ENCODE measurements at places on chromosomes 13 and 19. TPM values are rescaled to one million over a fixed set of nuclear protein-coding genes. Genes with fewer than 3 reads are reported as not detected.

The IL27RA gene
- total RNA-seq = 20.4 TPM

The DACT3 gene
- total RNA-seq = 4.9 TPM

The SMIM44 gene
- total RNA-seq = not detected

The NAPSA gene
- total RNA-seq = 1,633 TPM

The GSX1 gene
- total RNA-seq = not detected

The PDX1 gene
- total RNA-seq = not detected

The ZNF83 gene
- total RNA-seq = 47.9 TPM

The ZNF625 gene
- total RNA-seq = 8.4 TPM

DNA sequence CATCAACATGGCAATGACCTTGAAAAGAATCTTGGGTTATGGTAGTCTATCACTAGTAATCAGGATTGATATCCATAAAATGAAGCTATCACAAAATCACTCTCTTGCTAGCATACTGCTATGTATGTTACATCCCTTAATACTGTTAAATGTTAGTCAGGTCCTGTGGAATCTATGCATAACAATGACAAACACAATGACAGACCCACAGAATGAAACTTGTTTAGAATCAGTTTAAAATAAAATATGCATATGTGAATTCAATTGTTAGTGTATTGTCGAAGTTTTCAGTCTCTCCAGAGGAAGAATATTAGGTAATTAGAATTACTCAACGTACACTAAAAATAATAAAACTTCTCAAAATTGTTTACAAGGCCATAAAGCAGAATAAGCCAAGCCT lies 137.6 kb downstream of the DACH1 start:
- no peak for DNase-seq
- H3K36me3 ChIP-seq = no peaks in the 10 kb centered on the region
- no peaks in the 10 kb centered on the region for H3K4me1 ChIP-seq
- H3K27me3 ChIP-seq = no peaks in the 10 kb centered on the region
- H3K4me3 ChIP-seq = no peak overlapping the region

GRCh38 chr13:94419304-94419924 lies 60.1 kb downstream of the DCT start:
- H3K27me3 ChIP-seq = peaks cover 5% of the 10 kb centered on the region
- H3K27ac ChIP-seq = no peak overlapping the region
- H3K4me3 ChIP-seq = no peak overlapping the region
- no peak for DNase-seq
- H3K4me1 ChIP-seq = no peaks in the 10 kb centered on the region

- H3K27ac ChIP-seq = no peak overlapping the region
- no peaks in the 10 kb centered on the region for H3K36me3 ChIP-seq
- H3K27me3 ChIP-seq = no peaks in the 10 kb centered on the region
Measured at GRCh38 chr13:25783076-25783475, 268.7 kb downstream of the SHISA2 start.

- no peaks in the 10 kb centered on the region for H3K36me3 ChIP-seq
- no peak for DNase-seq
- no peaks in the 10 kb centered on the region for H3K4me1 ChIP-seq
Measured at GRCh38 chr13:112343591-112343990, 32.6 kb upstream of the SPACA7 start.

GRCh38 chr13:33146843-33147611 lies 130.8 kb downstream of the KL start:
- no peak for DNase-seq
- peaks cover 1% of the 10 kb centered on the region for H3K36me3 ChIP-seq
- H3K4me3 ChIP-seq = no peak overlapping the region
- no peaks in the 10 kb centered on the region for H3K27me3 ChIP-seq
- H3K4me1 ChIP-seq = no peaks in the 10 kb centered on the region
- no peak overlapping the region for H3K27ac ChIP-seq

GRCh38 chr19:50362656-50363424 lies 2.6 kb downstream of the NAPSA start:
- H3K36me3 ChIP-seq = peaks cover 4% of the 10 kb centered on the region
- peak overlapping the region; percentile 53 for H3K4me3 ChIP-seq
- peaks cover 20% of the 10 kb centered on the region for H3K4me1 ChIP-seq
- no peaks in the 10 kb centered on the region for H3K27me3 ChIP-seq

DNA sequence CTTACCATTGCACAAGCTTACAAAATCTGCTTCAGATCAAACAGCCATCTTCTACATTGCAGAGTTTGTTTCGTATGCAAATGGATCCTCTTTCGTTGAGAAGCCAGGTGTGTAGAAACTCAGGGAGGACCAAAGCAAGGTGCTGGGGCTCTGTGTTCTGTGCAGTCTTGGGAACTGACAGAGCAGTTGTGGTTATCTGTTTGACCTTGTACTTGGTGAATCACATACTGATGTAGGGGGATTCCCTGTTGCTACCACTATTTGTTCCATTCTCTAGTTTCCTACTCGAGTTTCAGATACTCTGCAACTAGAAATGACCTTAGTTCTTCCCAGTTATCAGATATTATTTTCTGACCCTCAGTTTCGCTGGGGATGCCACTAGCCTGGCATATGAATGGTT lies 95.2 kb upstream of the CLDN10 start:
- no peaks in the 10 kb centered on the region for H3K27me3 ChIP-seq
- H3K4me3 ChIP-seq = no peak overlapping the region
- no peak overlapping the region for H3K27ac ChIP-seq
- H3K4me1 ChIP-seq = no peaks in the 10 kb centered on the region
- DNase-seq = no peak
- H3K36me3 ChIP-seq = no peaks in the 10 kb centered on the region

DNA sequence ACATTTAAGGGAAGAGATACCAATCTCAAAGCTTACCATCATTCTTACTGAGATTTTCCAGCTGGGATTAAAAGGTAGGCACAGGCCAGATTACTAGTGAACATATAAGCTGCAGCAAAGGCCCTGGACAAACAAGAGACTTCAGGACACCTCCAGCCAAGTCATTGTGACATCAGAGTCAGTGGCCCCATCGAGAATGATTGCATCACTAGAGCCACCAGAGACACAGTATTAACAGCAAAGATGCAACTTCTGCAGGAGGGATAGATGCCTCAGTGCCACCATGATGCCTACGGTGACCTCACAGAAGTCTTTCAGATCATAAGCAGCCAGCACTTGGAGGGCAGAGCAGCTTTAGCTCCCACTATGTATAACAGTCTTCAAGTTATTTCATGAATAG lies 8.6 kb downstream of the RUBCNL start:
- H3K4me1 ChIP-seq = no peaks in the 10 kb centered on the region
- no peak overlapping the region for H3K4me3 ChIP-seq
- H3K27me3 ChIP-seq = no peaks in the 10 kb centered on the region
- DNase-seq = no peak
- no peak overlapping the region for H3K27ac ChIP-seq

DNA sequence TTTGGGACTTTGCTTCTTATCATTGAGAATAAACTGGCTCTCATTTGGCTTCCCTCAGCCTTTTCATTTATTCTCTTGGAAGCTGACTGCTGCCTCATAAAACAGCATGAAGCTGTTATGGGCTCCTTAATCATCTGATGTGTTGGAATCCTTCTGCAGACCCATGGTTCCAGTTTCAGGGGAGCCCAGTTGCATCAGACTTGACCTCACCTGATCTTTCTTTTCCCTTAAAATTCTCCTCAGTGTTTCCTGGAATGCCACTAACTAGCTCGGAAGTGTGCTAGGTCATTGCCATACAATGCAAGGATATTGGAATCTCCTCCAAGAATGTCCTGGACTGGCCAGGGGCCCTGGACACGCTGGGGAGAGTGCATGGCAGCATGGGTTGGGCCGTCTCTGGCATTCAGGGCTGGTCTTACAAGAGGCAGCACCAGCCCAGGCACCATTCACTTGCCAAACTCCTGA lies 158.7 kb downstream of the FLT1 start:
- H3K27me3 ChIP-seq = peaks cover 4% of the 10 kb centered on the region
- no peak overlapping the region for H3K4me3 ChIP-seq
- no peak for DNase-seq
- no peaks in the 10 kb centered on the region for H3K36me3 ChIP-seq
- H3K4me1 ChIP-seq = peaks cover 16% of the 10 kb centered on the region

- H3K36me3 ChIP-seq = no peaks in the 10 kb centered on the region
- no peak for DNase-seq
- H3K4me3 ChIP-seq = no peak overlapping the region
- peaks cover 27% of the 10 kb centered on the region for H3K4me1 ChIP-seq
- no peaks in the 10 kb centered on the region for H3K27me3 ChIP-seq
Measured at GRCh38 chr13:43021926-43022670, 1.3 kb upstream of the DNAJC15 start.

- H3K36me3 ChIP-seq = peaks cover 20% of the 10 kb centered on the region
- H3K27ac ChIP-seq = no peak overlapping the region
- peaks cover 17% of the 10 kb centered on the region for H3K4me1 ChIP-seq
- DNase-seq = no peak
- H3K4me3 ChIP-seq = peak overlapping the region; percentile 58
Measured at GRCh38 chr13:100673376-100673712, 1.3 kb downstream of the TMTC4 start.

DNA sequence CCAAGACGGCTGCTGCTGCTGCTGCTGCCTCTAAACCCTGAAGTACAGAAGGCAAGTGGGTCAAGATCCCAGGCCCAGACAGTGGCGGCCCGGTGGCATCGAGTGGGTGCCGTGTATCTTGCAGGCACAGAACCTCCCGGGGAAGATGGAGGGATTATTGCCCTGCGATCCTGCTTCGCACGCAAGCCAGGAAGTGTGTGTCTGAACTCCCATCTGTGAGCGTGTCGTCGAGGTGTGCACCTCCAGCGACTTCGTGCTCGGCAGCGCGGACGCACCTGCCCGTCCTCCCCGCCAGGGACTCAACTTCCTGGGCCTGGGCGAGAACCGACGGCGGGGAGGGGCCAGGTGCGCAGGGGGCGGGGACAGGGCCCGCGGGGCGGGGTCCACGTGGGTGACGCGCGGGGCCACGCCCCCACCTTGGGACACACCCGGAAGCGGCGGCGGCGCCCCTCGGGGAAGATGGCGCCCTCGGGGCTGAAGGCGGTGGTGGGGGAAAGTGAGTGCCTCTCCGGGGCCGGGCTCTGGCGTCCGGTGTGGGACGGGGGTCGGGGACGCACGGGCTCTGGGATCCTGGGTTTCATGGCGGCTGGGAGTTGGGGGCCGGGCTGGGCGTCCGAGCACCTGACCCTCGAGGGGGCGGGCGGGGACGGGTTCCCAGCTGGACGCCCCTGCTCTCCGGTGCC lies at the start of gene STXBP2:
TSS of gene STXBP2 (plus strand) at position 420 of the 683 bp plus-strand sequence. CDS start at position 460, 40 bp downstream.
- H3K4me3 ChIP-seq = peak within 1 kb of the TSS; percentile 86
- peak; percentile 90 for DNase-seq
- H3K27me3 ChIP-seq = peaks cover 7% of the 10 kb centered on the region
- H3K36me3 ChIP-seq = peaks cover 20% of the 10 kb centered on the region

- H3K4me3 ChIP-seq = peak overlapping the region; percentile 48
- no peaks in the 10 kb centered on the region for H3K36me3 ChIP-seq
- peak overlapping the region; percentile 82 for H3K27ac ChIP-seq
- H3K27me3 ChIP-seq = peaks cover 18% of the 10 kb centered on the region
Measured at GRCh38 chr19:35140962-35141836, 1.9 kb upstream of the FXYD7 start.

DNA sequence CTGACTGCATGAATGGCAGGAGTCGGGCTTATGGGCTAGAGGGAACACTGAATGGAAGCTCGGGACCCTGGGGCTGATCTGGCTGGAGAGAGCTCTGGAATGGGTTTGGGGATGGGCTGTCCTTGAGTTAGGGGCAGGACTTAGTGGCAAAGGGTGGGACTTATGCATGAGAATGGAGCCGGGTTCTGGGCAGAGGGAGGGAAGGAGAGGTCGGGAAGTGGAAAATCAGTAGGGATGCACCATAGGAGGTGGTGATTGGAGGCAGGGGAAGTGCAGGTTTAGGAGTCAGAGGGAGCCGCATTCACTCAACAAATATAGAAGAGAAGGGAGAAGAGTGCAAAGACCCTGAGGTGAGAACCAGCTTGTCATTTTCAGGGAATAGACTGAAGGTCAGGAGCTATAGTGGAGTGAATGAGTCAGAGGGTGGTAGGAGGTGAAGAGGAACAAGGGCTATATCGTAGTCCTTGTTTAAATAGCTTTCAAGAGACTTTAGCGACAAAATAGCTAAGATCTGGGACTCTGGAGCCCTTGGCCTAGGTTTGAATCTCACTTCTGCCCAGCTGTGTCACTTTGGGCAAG lies 748 bp downstream of the RAB4B start:
- H3K27me3 ChIP-seq = no peaks in the 10 kb centered on the region
- DNase-seq = no peak
- H3K4me1 ChIP-seq = peaks cover 22% of the 10 kb centered on the region
- peak overlapping the region; percentile 60 for H3K4me3 ChIP-seq
- H3K36me3 ChIP-seq = peaks cover 8% of the 10 kb centered on the region
- peak overlapping the region; percentile 96 for H3K27ac ChIP-seq

- no peak for DNase-seq
- H3K4me3 ChIP-seq = no peak overlapping the region
- no peak overlapping the region for H3K27ac ChIP-seq
- peaks cover 5% of the 10 kb centered on the region for H3K4me1 ChIP-seq
- no peaks in the 10 kb centered on the region for H3K27me3 ChIP-seq
- no peaks in the 10 kb centered on the region for H3K36me3 ChIP-seq
Measured at GRCh38 chr19:37928527-37929286, 21.7 kb downstream of the SIPA1L3 start.

DNA sequence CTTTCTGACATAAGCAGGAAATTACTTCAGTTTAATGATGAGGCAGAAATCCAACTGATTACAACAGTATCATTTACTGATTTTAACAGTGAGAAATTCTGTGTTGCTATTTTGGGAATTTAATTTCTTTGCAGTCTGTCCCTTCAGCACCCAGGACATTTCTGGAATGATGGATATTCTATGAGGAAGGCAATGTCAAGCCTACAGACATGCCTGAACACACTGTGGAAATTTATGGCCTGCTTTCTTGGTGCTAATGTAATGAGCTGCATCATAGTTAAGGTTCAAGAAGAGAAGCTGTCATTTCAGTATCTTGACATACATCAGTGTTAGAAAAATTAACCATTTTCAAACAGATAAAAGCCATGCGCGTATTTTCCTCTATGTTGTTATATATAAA lies 87.7 kb downstream of the SLITRK1 start:
- no peaks in the 10 kb centered on the region for H3K27me3 ChIP-seq
- no peak for DNase-seq
- H3K27ac ChIP-seq = no peak overlapping the region
- no peaks in the 10 kb centered on the region for H3K36me3 ChIP-seq
- no peak overlapping the region for H3K4me3 ChIP-seq

DNA sequence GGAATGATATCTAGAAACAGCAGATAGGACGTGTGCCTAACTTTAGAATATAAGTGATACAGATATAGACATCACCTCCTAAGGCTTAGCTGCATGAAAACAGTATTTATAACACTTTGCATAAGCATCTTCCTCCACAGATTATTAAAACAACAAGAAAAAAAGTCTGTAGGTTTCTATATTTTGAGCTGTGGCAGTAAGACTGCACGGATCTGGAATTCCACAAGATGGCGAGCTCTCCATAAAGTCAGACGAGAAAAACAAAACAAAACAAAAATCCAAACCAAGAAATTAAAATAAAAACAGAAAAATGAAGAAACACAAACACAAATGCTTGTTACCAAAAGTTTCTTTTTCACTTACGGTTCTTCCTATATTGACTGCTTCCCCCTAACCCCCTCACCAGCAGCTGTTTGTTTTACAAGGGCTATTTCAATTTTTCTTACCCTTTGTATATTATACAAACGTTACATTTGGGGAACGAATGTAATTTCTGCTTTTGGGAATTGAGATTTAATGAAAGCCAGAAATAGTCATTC lies 285.8 kb downstream of the MYO16 start:
- H3K4me1 ChIP-seq = peaks cover 11% of the 10 kb centered on the region
- H3K27me3 ChIP-seq = no peaks in the 10 kb centered on the region
- H3K27ac ChIP-seq = peak overlapping the region; percentile 53
- no peaks in the 10 kb centered on the region for H3K36me3 ChIP-seq
- peak overlapping the region; percentile 16 for H3K4me3 ChIP-seq
- DNase-seq = no peak

All from lower lobe of right lung (tissue), 2 donors.